Cardiac atrium fibroblast (primary cell): ENCODE measurements at places on chromosomes 11 and 22. TPM values are rescaled to one million over a fixed set of nuclear protein-coding genes. Genes with fewer than 3 reads are reported as not detected.

Gene CDKN1C
- 31.9 and 90.1 TPM in 2 replicates for total RNA-seq

Gene PHETA2
- 15.4 and 17.3 TPM in 2 replicates for total RNA-seq

Gene MPZL2
- total RNA-seq = 0.18 and 0.65 TPM in 2 replicates

Gene MUC5B
- total RNA-seq = 0.16 TPM in 1 of 2 replicates, not detected in the other

Gene MRGPRE
- total RNA-seq = not detected in 2 replicates

Gene FAM83F
- total RNA-seq = 0.18 TPM in 1 of 2 replicates, not detected in the other

Gene CTSW
- total RNA-seq = not detected in 2 replicates

Gene INPP5J
- total RNA-seq = 0.16 TPM in 1 of 2 replicates, not detected in the other

Gene DLG2
- not detected in 2 replicates for total RNA-seq

Gene APOL4
- 0.32 TPM in 1 of 2 replicates, not detected in the other for total RNA-seq

Gene ASPHD2
- total RNA-seq = 1.6 and 3.7 TPM in 2 replicates

Gene PATE4
- not detected in 2 replicates for total RNA-seq

Gene SGSM1
- total RNA-seq = 0.32 TPM in 1 of 2 replicates, not detected in the other

Gene KCNK7
- total RNA-seq = not detected in 2 replicates

Gene OR8D1
- total RNA-seq = not detected in 2 replicates

Gene ZBTB16
- 33.0 and 55.1 TPM in 2 replicates for total RNA-seq

Gene ELMOD1
- not detected in 2 replicates for total RNA-seq
